Activated T-helper 17 cell treated with anti-CD3 and anti-CD28 coated beads, Interleukin-2, amount 50 U/mL, for 72 hours (primary cell): ENCODE measurements at places on chromosomes 2 and 18. TPM values are rescaled to one million over a fixed set of nuclear protein-coding genes. Genes with fewer than 3 reads are reported as not detected.

GRCh38 chr2:73566288-73566878 lies 75.8 kb downstream of the NAT8 start:
- no peak for ATAC-seq

IL18RAP gene
- 5.6 TPM for total RNA-seq

DNA sequence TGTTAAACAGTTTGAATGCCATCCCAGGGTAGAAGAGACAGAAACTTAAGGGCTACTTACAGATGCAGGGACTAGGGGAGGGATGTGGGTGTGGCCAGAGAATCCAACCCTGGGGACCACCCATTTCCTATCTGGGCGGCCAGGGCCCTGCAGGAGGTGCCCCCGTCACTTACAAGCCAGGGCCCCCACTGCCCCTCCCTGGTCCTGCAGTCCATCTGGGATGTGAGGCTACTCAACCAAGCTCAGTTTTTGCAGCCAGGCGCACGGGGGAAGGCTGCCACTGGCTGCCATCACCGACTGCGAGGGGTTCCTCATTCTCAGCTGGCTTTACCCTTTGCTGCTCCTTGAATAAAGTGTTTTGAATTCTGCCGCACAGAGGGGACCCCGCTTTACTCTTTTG lies 42.1 kb downstream of the RRM2 start:
- no peak for ATAC-seq

GPBAR1 gene
- 1.4 TPM for total RNA-seq

RFX8 gene
- total RNA-seq = 0.48 TPM

CRYBA2 gene
- total RNA-seq = not detected

DNA sequence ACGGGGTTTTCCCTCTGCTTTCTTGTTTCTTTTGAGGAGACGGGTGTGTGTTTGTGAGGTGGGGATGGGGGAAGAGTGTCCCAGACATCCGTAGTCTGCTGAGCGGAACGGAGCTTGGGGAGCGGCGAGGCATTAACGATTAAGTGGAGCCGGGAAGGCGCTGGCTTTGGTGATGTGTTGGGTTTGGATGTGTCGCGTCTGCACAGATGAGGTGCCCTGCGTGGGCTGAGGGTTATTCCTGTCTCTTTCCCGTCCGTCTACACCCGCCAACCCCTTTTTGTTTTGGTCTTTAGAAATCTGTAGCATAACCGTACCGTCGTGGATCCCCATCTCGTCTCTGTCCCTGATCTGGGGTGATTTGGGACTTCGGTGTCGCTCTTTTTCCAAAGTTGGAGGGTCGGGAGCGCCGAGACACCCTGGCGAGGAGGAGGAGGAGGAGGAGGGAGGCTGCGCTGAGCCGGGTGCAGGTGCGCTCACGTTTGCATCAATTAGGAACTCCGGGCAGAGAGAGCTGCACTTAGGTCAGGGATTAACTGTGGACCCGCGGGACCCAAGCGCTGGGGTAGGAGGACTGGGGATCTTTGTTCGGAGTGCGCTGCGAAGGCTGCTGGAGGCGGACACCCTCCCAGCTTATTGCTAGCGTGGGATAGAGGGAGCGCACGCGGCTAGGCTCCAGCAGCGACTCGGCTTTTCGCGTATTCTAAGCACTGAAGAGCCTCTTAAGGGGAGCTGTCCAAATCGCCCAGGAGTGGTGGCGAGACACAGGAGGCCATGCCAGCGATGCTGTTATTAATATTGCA lies 720.3 kb downstream of the DPP10 start:
- ATAC-seq = no peak

GRCh38 chr2:141610564-141611175 lies 520.1 kb downstream of the LRP1B start:
- no peak for ATAC-seq

EMX1 gene
- not detected for total RNA-seq

- ATAC-seq = peak; percentile 23
Observed at GRCh38 chr18:50722311-50722710, 97.5 kb downstream of the MRO start.

GRCh38 chr2:109654326-109655050 lies 40.3 kb downstream of the SOWAHC start:
- ATAC-seq = no peak

TCF23 gene
- total RNA-seq = not detected

DNA sequence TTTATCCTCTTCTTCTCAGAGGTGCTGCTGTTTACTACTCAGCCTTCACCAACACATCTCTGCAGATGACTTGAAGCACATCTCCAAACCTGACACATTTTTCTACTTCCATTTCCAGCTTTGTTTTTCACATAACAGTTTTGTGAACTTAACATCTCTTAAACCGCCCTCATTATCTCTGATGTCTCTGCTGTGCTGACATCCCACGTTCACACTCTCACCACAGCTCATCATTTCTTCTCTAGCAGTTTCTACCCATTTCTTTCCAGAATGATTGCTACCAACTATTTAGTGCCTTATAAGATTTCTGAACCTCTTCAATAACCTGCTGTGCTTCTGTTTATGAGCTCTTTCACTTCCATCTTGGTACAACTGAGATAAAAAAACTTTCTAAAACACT lies 238.0 kb downstream of the PTPRM start:
- peak; percentile 57 for ATAC-seq

- ATAC-seq = no peak
Observed at GRCh38 chr2:238099714-238100048, 459 bp upstream of the ESPNL start.

- ATAC-seq = no peak
Observed at GRCh38 chr2:2834105-2834504, 503.0 kb upstream of the MYT1L start.

HSBP1L1 gene
- total RNA-seq = 9.2 TPM

DNA sequence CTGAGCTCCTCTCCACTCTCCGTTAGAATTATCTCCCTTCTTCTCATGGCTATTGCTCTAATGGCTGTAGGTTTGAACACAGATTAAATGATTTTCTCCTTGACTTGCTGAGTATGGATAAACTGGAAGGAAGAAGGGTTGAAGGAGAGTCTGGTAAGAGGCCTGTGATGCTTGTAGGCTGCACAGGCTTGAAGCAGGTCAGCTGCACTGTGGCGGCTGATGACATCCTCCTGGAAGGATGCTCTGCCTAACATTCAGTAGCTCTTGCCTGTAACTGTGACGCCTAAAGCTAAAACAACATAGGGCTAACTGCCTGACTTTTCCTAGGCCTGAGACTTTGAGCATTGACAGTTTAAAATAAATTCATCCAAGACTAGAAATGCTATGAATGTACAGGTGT lies 166.3 kb downstream of the MREG start:
- no peak for ATAC-seq

GRCh38 chr2:176135035-176135440 lies 5.5 kb downstream of the HOXD8 start:
- no peak for ATAC-seq

GRCh38 chr2:83340424-83340823 lies 1118.7 kb downstream of the SUCLG1 start:
- peak; percentile 31 for ATAC-seq

GLB1L gene
- 5.3 TPM for total RNA-seq

DNA sequence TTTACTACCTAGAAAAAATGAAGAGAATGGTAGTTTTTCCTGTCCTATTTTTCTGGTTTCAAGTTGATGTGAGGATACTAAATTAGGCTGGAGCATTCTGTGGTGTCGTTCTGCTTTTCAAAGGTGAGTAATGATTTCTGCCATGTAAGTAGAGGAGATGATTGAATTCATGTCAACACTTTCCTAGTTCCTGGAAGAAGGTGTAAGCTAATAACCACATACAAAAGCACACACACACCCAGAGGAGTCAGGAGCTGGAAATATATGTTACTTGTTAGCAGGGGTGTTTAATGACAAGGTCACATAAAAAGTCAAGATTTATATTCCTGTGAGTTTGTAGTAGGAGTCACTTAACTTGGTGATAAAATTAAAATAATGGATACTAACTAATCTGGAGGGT lies 172.1 kb downstream of the TMX3 start:
- no peak for ATAC-seq

- no peak for ATAC-seq
Observed at GRCh38 chr18:56158676-56159075, 479.7 kb downstream of the TXNL1 start.

ALK gene
- not detected for total RNA-seq

DNA sequence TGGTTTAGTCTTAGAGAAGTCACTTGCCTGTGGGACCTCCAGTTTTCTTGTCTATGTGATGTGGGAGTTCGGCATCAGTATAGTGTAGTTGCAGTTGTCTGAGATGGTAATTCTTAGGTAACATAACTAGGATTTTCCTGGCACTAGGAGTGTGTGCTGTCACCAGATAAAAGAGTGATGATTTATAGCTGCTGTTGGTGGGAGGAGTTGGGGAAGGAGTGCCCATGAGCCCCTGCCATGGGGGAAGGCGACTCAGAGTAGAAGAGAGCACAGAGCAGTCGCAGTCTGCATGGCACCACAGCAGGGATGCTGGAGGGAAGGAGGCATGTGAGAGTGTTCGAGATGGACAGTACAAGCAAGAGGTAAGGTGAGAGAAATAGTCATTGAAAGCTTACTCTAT lies 38.7 kb downstream of the ATP9B start:
- no peak for ATAC-seq

- ATAC-seq = no peak
Observed at GRCh38 chr2:144078106-144078505, 441.8 kb downstream of the ZEB2 start.

- no peak for ATAC-seq
Observed at GRCh38 chr2:60116161-60116875, 437.1 kb downstream of the BCL11A start.
